ENCODE measurements at places on chromosomes 11 and 22.

DNA sequence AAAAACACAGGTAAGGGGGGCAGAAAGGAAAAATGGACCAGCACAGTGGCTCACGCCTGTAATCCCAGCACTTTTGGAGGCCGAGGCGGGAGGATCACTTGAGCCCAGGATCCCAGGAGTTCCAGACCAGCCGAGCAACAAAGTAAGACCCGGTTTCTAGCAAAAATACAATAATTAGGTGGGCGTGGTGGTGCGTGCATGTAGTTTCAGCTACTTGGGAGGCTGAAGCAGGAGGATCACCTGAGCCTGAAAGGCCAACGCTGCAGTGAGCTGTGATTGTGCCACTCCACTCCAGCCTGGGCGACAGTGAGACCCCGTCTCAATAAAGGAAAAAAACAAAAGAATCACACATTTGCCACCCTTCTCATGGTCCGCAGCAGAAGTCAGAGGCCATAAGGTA, 519.4 kb downstream of the BRD1 start:
- no peak for DNase-seq

GRCh38 chr11:123438131-123438627, 8.1 kb downstream of the GRAMD1B start:
- no peak for DNase-seq

DNA sequence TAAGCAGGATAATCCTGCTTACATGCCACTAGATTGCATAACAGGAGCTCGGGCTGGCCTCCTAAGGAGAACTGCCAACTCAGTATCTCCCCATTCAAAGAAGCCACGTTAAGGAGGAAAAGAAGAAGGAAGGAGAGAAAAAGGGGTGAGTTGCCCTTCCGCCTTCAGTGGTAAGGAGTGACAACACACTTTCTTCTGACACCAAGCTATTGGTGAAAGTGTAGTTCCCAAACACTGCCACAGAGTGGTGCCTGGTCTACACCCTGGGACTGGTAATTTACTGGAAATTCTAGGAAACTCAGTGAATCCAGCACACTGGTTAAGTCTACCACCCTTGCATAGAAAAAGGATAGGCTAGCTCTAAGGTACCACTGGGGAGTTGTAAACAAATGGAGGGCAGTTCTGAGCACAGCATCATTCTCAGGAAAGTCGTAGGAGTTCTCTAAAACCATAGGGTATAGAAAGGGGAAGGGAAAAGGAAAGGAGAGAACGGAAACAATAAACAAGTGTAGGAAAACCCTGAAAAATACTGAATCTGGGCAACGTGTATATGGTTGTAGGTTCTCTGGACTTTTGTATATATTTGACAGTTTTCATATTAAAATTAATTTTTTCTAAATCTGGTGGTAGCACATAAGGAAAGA, 58.2 kb downstream of the RRAS2 start:
- DNase-seq = peak; percentile 39

DNA sequence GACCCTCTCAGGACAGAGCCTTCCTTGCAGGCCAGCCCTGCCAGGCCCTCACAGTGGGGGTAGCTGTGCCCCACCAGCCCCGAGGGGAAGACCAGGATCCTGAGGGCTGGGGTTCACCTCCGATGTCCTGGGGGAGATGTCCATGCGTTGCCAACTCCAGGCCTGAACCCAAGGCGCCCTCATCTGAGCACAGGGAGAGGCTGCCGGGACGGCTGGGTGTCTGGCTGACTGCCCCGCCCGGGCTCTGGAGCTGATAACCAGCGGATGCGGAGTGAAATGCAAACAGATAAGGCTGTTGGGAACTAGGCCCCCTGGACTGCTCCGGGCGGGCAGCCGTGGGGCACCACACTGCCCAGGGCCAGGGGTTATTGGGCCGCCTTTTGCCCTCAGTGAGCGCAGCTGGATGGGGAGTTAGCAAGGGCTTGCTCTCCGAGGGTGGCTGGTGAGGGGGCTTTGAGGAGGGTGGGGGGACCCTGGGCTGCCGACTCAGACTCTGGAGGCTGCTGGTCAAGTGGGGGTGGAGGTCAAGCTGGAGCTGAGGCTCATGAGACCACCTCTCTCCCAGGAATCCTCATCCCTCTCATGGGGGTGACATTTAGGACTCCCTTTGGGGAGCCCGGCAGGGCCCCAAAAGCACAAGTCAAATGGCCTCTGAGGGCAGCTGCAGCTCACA, 5.6 kb upstream of the MUC6 start:
- DNase-seq = no peak

DNA sequence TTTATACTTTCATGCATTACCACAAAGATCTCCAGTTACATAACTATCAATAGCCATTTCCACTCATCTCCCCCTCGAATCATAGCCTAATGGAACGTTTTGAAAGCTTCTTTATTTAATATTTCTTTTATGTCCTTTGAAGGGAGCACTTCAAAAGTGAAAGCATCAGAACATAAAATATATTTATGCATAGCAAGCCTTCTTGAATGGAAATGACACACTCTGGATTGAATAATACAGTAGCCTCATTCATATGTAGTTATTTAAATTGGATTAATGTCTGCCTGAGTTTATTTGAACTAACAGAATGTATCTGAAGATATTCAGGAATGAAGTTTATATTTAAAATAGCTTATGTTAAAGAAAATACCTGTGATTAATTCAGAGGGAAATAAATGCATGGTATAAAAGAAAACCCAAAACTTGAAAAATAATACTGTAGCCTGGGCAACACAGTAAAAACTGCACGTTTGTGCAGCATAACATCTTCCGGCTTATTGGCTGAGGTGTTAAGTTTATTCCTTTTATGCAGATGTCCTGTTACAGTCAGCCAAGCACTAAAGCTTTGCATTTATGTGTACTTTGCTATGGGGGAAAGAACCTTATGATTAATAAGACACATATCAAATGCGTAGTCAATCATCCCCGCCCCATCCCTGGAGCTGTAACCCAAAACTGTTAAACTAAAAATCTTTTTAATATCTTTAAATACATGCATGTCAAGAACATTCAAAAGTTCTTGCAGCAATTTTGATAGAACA, 22.0 kb downstream of the OOSP3 start:
- no peak for DNase-seq

DNA sequence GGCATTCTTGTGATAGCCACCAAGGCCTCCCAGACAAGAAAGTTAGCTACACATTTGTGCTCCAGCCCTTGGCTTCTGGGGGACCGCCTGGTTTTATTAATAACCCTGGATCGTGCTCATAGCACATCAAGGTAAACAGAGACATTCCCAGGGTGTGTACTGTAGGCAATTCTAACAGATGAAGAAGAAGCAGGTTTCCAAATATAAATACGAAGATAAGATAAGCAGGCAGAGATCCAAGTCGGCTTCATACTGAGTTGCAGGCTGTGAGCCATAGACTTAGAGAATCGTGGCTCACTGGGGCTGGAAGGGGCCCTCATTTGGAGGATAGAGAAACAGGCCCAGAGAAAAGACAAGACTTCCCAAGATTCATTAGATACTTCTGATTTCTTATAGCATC, 131.4 kb downstream of the TENM4 start:
- DNase-seq = no peak

- no peak for DNase-seq
Observed at GRCh38 chr11:46513934-46514342, 79.9 kb downstream of the AMBRA1 start.

GRCh38 chr11:80973786-80974185, 1533.0 kb upstream of the TENM4 start:
- DNase-seq = no peak

DNA sequence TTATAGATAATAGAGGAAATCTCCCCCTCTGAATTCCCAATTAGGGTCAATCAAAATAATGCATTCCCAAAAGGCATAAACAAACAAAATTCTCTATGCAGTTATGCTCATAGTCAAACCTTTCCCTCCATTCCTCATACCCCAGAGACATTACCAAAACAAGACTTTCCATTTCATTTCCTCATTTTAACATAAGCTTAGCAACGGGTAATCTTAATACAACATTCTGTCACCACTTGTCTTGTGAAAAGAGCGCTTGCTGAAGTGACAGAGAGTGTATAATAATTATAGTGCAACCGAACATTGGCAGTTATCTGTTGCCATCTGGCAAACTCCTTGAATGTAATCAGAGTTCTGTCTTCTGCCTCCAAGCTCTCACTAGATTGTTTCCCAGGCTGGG, 1.2 kb upstream of the SLN start:
- no peak for DNase-seq

DNA sequence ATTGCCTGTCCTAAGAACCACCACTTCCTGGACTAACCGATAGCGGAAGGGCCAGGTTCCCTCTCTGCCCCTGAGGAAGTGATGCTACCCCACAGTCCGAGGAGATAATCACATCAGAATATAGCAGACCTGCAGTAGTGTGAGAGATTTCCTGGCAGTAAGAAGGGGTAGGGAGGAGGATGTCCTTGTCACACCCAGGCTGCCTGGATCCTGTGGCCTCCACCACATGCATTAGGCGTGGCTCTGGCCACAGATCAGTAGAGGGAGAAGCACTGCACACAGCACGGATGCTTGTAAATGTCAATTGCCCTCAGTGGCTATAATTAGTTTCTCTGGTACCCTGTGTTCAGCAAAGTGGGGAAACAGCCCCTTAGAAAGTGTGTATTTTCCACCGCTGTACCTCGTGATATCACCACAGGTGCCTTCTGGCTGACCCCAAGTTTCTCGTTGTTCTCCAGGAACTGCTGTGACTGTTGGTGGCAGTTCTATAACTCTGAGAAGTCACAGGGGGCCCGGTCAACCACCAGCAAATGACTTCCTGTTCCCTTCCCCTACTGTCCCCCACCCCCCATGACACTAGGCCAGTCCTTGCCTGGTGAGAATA, 61.8 kb downstream of the UBASH3B start:
- DNase-seq = no peak

DNA sequence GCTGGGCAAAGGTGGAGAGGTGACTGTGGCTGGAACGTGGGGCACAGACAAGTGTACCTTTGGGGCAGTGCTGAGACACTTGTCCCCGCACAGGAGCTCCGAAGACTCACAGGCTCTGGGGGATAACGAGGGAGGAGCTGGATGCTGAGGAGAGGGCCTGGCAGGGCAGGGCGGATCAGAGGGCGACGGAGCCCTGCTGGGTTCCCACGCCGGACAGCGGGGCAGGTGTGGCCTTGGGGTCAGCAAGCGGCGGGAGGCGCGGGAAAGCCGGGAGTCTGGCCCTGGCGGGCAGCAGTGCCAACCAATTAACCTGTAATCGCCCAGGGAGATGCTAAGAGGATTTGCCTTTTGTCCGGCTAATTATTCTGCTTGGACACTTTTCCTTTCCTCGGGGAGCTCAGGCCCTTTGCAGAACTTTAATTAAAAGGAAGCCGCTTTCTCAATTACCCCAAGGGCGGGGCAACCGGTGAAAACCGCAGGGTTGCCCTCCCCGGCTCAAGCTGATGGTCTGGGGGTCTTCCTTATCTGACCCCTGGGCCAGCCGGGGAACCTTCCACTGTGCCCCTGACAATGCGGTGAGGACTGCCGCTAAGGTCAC, 71.5 kb downstream of the WNT7B start:
- no peak for DNase-seq

GRCh38 chr11:8707541-8708191, 25.1 kb downstream of the RPL27A start:
- DNase-seq = no peak

- peak; percentile 31 for DNase-seq
Observed at GRCh38 chr11:134026655-134027343, 42.1 kb upstream of the JAM3 start.

- DNase-seq = no peak
Observed at GRCh38 chr11:45021001-45021400, 70.3 kb upstream of the TP53I11 start.

- no peak for DNase-seq
Observed at GRCh38 chr22:32998373-32998772, 59.8 kb downstream of the SYN3 start.

DNA sequence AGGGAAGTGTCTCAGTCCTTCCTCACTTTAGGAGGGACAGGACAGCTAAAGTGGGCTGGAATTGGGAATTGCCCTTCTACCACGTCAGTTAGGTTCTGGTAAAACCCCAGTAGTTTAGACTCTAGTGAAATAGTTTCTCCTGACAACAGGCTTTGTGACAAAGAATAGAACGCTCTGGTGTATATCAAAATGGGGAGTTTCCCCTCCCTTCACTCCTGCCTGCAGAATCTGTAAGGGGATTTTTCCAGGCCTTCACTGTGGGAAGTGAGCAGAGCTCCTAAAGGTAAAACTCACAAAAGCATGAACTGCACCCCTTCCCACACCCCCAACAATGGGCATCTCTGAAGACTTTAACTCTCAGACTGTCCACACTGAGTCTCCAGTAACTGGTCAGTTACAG, 460.9 kb upstream of the LRRC4C start:
- no peak for DNase-seq

- DNase-seq = no peak
Observed at GRCh38 chr11:1676229-1676740, 20.7 kb upstream of the KRTAP5-6 start.

- DNase-seq = no peak
Observed at GRCh38 chr11:4695442-4695841, 2.2 kb downstream of the OR51E2 start.

DNA sequence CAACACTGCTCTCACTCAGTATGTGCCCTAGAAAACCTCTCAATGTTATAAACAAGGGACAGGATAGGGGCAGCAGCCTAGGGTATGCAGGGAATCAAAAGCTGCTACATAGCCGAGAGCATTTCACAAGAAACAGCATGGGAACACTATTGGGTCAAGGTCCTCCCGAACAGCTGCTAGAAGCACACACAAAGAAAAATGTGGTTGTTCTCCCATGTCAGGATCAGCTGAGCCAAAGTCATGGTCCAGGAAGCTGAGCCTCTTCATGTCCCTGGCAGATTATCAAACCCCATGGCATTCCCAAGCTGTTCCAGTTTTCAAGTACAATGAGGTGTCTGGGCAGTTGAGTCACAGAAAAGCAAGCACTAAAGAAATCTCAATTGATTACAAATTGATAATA, 21.0 kb upstream of the GDPD4 start:
- no peak for DNase-seq

DNA sequence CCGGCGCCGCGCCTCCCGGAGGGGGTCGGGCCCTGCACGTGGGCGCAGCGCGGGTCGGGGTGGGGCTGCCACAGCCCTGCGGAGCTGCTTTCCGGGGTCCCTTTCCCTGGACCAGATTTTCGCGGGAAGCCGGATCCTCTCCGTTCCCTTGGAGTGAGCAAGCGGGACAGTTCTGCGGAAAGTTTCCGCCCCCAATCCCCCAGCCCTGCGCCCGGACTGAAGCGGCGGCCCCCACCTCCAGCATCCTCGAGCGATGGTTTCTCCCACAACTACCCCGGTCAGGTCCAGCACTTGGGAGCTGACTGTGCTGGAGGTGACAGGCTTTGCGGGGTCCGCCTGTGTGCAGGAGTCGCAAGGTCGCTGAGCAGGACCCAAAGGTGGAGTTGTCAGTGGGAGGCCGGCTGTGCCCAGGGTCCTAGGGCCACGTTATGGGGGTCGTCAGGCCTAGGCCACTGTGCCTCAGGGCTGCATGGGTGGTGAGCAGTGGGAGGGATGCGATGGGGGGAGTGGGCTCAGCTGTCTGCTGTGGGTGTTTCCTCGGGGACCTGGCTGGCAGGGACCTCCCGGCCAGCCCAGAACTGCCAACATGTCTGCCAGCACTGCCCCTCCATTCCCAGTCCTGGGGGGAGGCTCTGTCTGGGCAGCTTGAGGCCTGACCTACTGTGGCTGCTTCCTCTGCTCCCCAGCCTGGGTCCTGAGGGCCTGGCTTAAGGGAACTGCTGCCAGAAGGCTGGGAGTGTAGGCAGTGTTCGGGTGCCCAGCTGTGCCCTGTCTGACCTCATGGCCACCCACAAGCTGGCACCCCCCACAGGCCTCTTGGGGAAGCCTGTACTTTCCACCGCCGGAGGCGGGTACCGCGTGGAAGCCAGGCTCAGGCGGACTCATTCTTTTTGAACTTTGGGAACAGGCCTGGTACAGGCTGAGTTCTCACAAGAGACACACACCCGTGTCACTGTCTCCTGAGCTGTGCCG, 726 bp downstream of the ST3GAL4 start:
- peak; percentile 51 for DNase-seq

GRCh38 chr11:18056561-18057181, 10.6 kb upstream of the TPH1 start:
- DNase-seq = no peak

All from CD8-positive, alpha-beta memory T cell (primary cell).